ENCODE measurements at places on chromosomes 1 and 21.

- no peak for DNase-seq
Observed at GRCh38 chr1:25573591-25573930, 30.2 kb downstream of the LDLRAP1 start.

- no peak for DNase-seq
Observed at GRCh38 chr1:153944827-153945117, 1.7 kb downstream of the DENND4B start.

DNA sequence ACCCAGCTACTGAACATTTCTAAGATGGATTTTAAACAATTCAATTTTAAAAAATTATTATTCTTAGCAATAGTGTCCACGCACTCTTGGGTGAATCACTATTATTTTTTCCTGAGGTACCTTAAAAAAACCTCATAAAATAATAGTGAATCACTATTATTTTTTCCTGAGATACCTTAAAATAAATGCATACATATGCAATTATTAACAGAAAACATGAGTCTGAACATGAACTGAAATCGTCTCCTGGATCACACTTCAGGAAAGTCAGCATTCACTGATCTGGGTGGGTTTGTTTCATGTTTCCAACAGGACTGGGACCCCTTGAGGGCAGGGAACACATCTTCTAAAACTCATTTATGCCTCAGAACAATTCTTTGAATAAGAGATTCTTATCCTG lies 63.1 kb upstream of the IFNLR1 start:
- DNase-seq: no peak

DNA sequence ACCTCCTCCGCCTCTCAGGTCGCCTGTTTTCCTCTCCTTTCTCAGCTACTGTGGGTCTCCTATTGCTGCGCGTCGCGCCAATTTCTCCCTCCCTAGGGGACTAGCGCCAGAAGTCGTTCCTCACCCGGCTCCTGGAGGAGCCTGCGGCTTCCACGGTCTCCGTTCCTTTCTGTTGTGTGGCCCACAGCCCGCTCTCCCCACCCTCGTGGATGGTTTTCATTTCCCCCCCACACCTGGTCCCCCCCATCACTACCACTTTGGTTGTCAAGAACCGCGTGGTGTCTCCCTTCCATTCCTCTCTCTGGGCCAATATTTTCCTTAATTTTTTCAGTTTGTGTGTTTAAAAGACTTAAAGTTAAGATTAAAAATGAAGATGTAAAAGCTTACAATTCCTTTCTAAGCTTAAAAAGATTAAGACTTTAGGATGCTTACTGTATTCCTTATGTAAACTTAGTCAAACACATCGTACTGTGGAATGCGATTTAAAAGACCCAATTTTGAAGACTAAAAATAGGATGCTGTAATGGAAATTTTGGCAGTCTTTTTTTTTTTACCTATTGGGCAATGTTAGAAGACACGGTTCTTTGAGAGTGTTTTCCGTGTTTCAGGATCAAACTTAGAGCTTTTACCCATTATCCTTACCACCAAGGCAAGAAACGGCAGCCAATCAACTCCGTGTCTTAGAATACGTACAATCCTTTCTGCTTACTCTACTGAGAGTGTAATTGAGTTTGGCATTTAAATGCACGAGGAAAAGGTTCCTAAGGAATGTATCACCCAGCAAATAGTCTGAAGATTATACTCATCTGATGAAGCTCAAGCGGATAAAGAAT lies 773 bp downstream of the CNST start:
- DNase-seq: peak; percentile 49

GRCh38 chr1:66281808-66282207 lies 252.1 kb upstream of the SGIP1 start:
- DNase-seq: no peak

GRCh38 chr1:216937491-216937890 lies 214.3 kb upstream of the ESRRG start:
- no peak for DNase-seq

DNA sequence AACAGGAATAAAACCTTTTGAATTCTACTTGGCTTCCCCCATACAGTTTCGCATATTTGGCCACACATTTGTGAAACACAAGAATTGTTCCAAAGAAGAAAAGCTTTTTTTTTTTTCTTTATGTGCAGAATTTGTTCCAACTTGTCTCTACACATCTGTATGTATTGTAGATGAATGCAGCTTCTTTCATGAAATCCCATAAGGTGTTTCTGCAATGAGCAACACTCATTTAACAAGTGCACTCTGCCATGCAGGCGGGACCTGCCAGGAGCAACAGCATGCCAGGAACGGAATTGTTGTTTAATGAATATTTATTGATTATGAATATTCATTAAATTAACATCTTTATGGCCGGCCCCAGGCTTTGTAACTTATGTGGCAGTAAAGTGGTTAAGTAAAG lies 1075.0 kb downstream of the TTLL7 start:
- no peak for DNase-seq

DNA sequence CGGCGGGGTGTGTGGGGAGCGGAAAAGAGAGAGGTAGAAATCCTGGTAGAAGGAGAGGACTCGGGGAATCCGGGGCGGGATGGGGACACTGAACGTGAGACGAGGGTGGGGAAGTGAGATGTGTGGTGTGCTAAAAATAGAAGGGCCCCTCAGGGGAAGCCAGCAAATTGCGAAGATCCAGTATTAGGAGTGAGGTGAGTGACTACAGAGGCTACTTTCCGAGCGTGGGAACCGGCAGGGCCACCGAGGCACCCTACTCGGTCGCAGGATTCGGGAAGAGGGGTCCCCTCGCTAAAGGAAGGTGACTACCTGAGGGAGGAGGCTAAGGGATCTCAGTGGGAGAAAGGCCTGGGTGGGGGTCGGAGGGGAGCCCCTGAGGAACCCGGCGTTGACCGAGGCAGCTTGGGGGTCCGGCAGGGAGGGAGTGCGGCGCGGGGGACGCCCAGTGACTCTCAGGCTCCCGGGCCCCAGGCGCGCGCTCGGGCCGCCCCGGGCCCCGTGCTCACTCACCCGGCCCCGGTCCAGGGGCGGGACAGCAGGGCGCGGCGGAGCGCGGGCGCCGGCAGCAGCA lies 318 bp downstream of the ALDH4A1 start:
- DNase-seq: no peak

DNA sequence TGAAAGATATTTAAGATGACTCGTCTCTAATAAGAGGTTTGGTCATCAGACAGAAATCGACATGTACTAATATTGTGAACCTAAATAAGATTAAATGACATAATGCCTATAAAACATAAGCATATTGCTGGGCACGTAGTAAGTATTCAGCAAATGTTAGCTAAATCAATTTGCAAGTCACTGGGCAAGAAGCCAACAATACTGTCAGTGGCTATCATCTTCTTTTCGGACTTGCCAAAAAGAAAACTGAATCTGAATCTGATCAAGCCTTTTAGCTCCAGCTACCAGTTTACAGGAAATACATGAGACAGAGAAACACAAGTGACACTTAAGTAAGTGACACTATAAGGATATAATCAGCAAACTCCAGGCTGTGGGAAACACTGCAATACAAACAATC lies 46.0 kb downstream of the RPL5 start:
- DNase-seq: no peak

- DNase-seq: no peak
Observed at GRCh38 chr1:55468142-55468795, 253.1 kb upstream of the USP24 start.

Data from SW 1271 (cell line).